ENCODE measurements at places on chromosomes 7 and 10.

GRCh38 chr7:85055906-85056305 lies 130.9 kb downstream of the SEMA3D start:
- DNase-seq: no peak

- no peak for DNase-seq
Observed at GRCh38 chr10:119784340-119785067, 58.7 kb downstream of the INPP5F start.

GRCh38 chr10:128024426-128024825 lies 101.8 kb downstream of the MKI67 start:
- DNase-seq: no peak

GRCh38 chr7:25565949-25566348 lies 337.7 kb upstream of the NPVF start:
- no peak for DNase-seq

DNA sequence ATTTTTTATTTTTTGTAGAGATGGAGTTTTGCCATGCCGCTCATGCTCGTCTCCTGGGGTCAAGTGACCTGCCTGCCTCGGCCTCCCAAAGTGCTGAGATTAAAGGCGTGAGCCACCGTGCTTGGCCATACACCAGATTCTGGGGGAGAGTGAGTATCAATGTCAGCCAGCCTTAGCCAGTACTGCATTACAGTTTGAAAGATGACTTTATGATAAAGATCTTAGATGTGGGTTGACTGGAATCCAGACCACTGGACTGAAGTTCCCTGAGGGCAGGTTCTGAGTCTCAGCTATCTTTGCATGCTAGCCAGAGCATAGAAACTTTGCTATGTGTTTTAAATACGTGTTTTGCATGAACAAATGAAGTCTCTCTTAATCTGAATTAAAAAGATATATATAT lies 117.2 kb upstream of the EFCAB10 start:
- DNase-seq: no peak

DNA sequence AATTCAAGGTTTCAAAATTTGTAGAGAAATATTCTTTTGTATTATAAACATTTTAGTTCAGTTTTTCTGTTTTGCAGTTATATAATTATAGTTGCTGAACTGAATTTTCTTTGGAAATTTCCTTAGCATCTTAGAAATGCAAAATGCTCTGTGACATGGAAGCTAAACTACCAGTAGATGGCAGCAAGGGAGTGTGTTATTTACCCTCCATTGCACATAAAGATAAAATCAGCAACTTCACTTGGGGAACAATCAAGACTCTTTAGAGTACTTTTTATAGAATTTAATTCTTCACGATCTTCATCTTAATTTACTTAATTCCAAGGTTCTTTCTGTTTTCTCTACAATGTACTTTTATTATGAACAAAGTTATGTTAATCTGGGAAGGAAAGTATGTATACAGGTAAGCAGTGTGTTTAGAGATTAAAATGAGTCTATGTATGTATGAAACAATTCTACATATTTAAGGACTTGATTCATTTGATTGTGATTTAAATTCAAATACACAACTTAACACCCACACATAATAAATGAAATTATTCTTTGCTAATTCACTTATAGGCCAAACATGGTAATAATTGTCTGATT lies 404.2 kb downstream of the THSD7A start:
- DNase-seq: no peak

- no peak for DNase-seq
Observed at GRCh38 chr10:95261926-95262325, 28.9 kb downstream of the PDLIM1 start.

Data from stimulated activated CD8-positive, alpha-beta memory T cell treated with anti-CD3 and anti-CD28 coated beads, Interleukin-4, amount 100 ng/mL, for 4 hours (primary cell).